Activated T-helper 1 cell treated with Interleukin-2 at 50 U/mL for 16 hours (primary cell): ENCODE measurements at places on chromosomes 3 and 15.

DNA sequence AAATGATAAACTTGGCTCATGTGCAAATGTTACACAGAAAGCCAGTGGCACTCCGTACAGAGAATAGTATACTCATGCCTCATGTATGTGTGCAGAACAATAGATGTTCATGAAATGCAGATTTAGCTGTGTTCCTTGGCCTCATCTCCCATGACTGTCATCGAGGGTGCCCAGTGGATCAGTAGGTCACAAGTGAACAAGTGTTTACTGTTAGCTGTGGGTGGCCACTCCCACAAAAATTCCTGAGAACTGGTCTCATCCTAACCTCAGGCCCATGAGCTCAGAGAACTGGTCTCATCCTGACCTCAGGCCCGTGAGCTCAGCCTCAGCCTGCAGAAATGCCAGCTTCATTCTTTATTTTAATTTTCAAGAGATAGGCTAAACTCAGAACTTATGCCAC lies 124.1 kb downstream of the GADL1 start:
- no peak for DNase-seq

GRCh38 chr3:37566730-37567129 lies 294.9 kb upstream of the CTDSPL start:
- no peak for DNase-seq

- no peak for DNase-seq
Observed at GRCh38 chr3:43915546-43915945, 224.8 kb downstream of the ABHD5 start.

DNA sequence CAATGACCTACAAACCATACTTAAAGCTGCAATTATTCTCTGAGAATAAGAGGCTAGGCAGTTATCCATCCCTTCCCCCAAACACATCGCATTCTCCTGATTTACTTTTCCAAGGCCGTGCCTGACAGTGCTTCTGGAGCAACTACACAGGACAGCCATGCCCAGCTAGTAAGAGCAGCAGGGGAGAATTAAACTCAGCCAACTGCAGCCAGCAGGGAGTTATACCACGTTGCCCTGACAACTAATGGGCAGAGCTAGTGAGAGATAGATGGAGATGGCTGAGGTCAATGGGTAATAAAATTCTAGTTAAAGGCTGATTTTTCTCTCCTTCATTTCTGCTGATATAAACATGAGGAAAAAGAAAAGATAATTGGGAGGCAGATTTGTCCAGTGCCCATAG lies 193.8 kb upstream of the PPP2R3A start:
- no peak for DNase-seq

GRCh38 chr3:193782276-193782647 lies 189.3 kb downstream of the OPA1 start:
- DNase-seq = no peak

DNA sequence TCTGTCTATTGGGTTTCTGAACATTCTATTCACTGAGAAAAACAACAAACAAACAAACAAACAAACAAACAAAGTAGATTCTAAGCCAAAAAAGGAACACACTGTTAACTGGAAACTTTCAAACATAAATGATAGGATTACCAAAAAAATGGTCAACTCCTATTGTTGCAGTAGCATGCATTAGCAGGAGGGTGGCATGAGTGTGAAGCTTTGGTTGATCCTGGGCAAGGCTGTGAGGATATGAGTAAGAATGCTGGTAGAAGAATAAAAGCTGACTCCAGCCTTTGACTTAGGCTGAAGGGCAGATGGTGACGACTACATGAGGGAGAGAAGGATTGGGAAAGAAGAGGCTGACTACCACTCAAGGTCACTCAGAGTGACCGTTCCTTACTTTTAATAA lies 810.3 kb downstream of the VGLL3 start:
- DNase-seq = no peak

DNA sequence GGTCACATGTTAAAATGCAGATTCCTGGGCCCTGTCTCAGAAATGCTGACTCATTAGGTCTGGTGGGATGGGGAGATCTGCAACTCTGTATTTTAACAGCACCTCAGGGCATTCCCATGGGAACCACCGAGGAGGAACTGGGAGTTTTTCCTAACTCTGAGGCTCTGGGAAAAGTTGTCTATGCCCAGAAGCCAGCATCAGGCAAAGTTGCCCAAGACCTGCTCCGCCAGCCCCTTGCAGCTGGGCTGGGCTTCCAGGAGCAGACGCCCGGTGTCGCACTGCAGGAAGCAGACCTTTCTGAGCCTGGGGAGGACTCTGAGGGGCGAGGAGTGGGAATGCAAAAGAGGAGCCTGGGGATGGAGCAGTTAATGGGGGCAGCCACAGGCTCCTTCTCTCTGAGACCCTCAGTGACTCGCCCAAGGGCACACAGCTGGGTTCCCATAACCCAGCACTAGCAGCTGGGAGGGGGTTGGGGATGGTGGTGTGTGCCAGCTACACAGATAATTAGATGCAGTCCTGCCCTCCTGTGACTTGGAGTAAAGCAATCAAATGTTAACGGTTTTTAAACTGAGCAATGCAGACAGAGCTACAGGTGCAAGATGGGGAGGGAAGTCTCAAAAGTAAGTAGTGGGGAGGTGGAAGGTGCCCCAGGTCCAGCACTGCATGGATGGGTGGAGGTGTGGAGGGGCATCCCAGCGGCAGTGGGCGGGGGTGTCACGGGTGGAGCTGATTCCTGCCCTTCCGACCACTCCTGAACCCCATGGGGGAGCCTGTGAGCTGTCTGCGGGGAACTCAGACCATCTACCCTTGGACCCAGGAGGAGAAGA lies 100.4 kb downstream of the LSM3 start:
- no peak for DNase-seq

GRCh38 chr3:128404276-128405068 lies 62.2 kb downstream of the DNAJB8 start:
- no peak for DNase-seq

- no peak for DNase-seq
Observed at GRCh38 chr3:85535517-85535916, 576.7 kb downstream of the CADM2 start.

DNA sequence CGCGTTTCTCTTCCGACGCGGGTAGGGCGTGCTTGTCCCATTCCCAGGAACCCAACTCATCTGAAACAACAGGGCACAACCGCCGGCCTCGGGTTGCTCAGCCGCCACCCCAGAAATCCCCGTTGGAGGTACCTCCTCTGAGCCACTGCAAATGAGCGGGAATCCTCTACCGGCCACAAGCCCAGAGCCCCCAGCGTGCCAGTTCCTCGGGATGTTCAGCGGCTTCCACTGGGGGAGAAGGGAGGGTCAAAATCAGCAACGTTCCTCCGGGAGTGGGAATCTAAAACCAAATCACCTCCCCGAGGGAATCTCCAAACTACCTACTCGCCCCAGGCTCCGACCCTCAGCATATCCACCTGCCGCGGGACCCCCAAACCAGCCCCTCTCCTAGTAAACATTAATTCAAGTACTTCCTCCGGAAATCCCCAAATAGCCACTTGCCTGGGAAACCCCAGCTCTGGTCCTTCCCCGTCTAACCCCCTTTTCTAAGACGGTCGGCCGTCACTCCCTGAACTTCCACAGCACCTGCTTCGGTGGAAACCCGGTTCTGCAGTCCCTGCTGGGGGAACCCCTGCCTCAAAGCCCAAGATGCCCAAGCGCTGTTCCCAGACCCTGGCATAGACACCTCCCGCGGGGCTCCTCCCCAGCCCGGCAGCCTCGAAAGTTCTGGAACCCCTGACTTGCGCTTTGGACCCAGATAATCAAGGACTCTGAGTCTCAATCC lies 887 bp downstream of the OXTR start:
- DNase-seq = no peak

- no peak for DNase-seq
Observed at GRCh38 chr3:35649405-35649804, 10.1 kb downstream of the ARPP21 start.

GRCh38 chr3:156090126-156090525 lies 30.3 kb upstream of the KCNAB1 start:
- DNase-seq = no peak

DNA sequence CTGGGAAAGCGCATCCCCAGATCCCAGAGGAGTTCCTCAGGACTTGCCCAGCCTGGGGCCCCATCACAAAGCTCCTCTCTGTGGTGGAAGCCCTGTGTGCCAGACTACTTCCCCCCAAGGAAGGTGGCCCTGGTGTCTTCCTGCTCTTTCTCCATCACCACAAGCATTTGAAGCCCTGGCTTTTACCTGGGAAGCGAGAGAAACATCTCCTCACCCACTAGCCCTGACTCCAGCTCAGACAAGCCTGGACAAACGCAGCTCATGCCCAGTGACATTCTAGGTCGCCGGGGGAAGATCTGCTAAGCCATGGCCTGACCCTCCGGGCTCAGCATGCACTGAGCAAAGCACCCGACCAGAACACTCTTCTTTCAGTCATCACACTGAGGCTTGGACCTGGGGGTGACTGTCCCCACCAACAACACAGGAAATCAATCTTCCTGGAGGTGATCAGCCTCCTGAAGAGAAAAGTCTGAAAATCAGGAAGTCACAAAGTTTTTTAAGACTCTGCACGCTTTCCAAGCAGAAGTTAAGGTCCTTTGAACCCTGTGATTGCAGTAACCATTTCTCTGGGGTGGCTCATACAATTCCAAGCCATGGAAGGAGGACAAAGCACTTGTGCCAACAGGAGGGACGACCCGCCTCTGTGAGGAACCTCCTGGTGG lies 40.8 kb downstream of the KLHL25 start:
- no peak for DNase-seq

DNA sequence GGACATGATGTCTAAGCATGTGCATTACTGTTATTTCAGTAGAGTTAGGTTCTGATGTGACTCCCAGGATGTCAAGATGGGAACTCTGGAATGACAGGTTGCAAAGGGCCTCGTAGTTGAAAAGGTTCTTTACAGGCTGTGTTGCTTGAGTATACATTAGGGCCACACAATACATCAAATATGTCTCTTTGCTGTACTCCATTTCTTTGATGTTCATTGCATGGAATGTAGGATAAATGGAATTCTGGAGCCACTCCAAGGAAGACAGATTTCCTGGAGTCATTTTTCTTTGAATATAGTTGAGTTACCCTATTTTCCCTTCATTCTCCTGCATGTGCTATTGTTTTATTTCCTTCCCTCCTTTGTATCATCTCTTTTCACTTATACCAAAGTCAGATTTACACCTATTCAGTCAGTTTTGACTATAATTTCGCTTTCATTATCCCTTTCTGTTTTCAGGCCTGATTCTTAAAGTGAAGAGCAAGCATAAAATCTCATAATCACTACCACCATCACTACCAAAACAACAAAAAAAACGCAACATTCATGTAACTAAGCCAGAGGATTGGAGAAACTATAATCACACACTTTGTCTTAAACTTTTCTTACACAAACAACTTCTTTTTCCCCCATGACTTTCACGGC lies 61.2 kb upstream of the PTX3 start:
- no peak for DNase-seq

DNA sequence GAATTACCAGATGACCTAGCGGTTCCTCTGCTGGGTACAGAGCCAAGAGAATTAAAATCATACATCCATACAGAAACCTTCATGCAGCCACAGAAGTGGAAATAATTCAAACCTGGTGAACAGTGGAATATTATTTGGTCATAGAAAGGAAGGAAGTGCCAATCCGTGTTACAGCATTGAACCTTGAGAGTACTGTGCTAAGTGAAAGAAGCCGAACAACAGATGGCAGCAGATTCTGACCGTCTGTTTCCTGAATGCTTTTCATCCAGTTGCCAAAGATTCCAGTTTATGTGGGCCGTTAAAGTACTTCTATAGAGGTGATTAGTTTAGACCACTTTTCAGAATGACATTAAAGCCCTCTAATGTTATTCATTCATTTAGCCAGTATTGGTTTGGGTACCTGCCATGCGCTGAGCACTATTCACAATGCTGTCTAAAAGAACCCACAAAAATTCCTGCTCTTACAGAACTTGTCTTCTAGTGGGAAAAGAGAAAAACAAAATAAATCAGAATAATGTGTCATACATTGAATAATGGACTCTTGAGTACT lies 45.8 kb upstream of the SENP5 start:
- DNase-seq = no peak

- DNase-seq = no peak
Observed at GRCh38 chr3:197552198-197552597, 3.6 kb downstream of the BDH1 start.

- no peak for DNase-seq
Observed at GRCh38 chr3:97125902-97126499, 311.6 kb downstream of the EPHA6 start.

GRCh38 chr15:33780011-33780768 lies 188.1 kb upstream of the CHRM5 start:
- no peak for DNase-seq

DNA sequence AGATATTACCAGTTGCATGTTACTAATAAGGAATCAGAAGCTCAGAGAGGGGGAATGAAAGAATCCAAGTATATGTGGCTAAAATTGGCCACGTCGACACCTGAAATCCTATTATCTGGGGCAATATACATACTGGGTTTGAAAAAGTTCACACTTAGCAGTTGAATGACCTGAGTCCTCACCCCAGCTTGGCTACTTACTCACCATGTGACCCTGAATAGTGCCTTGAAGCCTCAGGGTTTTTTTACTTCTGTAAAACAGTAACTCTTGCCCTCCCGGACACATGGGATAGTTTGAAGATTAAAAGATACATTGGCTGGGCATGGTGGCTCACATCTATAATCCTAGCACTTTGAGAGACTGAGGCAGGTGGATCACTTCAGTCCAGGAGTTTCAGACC lies 342.2 kb upstream of the TPRG1 start:
- no peak for DNase-seq

- no peak for DNase-seq
Observed at GRCh38 chr15:65409036-65409631, 13.6 kb downstream of the IGDCC4 start.

DNA sequence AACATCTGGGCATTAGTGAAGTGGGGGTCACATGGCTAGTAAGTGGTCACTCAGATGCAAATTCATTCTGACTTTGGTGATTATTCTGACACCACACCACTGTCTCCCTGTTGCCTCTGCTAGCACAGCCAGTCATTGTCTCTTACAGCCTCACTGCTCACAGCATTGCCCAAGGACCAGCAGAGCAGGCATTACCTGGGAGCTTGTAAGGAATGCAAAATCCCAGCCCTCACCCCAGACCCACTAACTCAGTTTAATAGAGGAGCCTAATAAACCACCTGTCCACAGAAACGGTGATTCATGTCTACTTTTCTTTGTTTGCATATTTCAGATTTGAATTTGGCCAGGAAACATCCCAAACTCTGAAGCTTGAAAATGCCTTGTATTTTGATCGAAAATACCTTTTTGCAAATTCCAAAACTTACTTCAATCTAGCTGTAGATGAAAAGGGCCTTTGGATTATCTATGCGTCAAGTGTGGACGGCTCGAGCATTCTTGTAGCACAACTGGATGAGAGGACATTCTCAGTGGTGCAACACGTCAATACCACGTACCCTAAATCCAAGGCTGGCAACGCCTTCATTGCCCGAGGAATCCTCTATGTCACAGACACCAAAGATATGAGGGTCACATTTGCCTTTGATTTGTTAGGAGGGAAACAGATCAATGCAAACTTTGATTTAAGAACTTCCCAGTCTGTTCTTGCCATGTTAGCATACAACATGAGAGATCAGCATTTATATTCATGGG lies 62.7 kb downstream of the GLDN start:
- no peak for DNase-seq

- no peak for DNase-seq
Observed at GRCh38 chr15:39400821-39401550, 179.9 kb upstream of the THBS1 start.

- no peak for DNase-seq
Observed at GRCh38 chr15:73174171-73174570, 121.9 kb downstream of the NEO1 start.

- DNase-seq = no peak
Observed at GRCh38 chr3:157465741-157466140, 29.1 kb downstream of the PTX3 start.
